ENCODE measurements at places on chromosomes 2 and 18.

- peak overlapping the region; percentile 99 for H3K27ac ChIP-seq
- peaks cover 81% of the 10 kb centered on the region for H3K36me3 ChIP-seq
- no peaks in the 10 kb centered on the region for H3K27me3 ChIP-seq
- H3K4me3 ChIP-seq, result peak overlapping the region; percentile 73
- DNase-seq, result peak; percentile 89
Measured at GRCh38 chr18:77062518-77063003, 70.0 kb downstream of the MBP start.

DNA sequence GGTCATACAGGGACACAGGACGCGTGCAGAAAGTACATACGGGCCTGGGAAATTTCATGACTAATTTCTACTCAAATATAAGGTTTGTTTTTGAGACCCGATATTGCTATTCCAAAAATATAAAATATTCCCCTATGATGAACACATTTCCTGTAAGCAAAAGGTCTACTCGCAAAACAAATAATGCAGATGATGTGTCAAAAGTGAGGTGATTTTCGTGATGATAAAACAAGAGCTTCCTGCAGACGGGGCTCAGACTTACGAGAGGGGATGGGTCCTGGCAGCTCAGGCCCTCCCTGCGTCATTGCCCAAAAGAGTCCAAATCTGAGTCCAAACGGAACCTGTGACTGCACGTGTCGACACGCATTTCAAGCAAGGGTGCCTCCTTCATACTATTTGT is 62.7 kb downstream of the MBP start:
- no peak overlapping the region for H3K4me3 ChIP-seq
- peaks cover 100% of the 10 kb centered on the region for H3K4me1 ChIP-seq
- no peak for DNase-seq
- H3K27me3 ChIP-seq, result no peaks in the 10 kb centered on the region
- H3K36me3 ChIP-seq, result peaks cover 89% of the 10 kb centered on the region

DNA sequence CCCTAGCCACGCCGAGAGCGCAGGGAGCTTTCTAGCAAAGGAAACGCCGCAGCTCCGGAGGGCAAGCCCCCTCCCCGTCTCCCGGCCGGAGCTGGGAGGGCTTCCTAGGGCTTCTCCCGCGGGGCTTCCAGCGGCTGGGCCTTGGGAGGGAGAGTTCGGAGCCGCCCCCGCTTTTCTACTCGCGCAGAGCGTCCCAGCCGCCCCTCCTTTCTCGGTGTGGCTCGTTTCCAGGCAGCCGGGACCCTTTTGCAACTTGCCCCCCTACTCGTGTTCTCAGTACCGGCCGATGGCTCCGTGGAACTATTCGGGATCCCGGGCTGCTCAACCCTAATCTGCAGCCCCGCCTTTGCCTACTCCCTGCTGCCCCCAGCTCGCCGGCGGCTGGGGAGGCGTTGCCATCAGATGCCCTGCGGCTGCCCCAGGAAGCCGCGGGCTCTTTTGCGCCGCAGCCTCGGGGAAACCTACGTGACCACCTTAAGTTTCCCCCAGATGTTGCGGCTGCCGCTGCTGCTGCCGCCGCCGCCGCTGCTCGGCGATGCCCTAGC is 1.5 kb upstream of the NR4A2 start:
- H3K27me3 ChIP-seq, result peaks cover 26% of the 10 kb centered on the region
- H3K27ac ChIP-seq, result peak overlapping the region; percentile 91
- DNase-seq, result peak; percentile 55
- peaks cover 4% of the 10 kb centered on the region for H3K36me3 ChIP-seq

DNA sequence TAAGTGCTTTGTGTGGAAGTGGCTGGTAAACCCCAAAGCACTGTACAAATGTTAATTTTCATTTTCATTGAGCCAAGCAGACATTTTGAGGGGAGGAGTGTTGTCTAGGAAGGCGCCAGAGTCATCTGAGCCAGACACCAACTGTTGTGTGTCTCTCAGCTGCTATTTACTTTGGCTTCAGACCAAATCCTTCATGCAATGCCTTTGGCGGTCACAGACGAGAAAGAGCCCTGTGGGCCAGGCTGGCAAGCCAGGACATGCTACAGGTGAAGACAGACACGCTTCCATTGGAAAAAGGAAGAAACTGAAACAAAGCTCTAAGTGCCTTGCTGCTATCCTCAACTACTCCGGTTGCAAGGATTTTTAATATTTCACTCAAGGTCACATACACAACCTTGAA is 115.4 kb upstream of the CDC42EP3 start:
- H3K4me1 ChIP-seq, result no peaks in the 10 kb centered on the region
- H3K27me3 ChIP-seq, result peaks cover 2% of the 10 kb centered on the region
- H3K27ac ChIP-seq, result no peak overlapping the region
- no peak for DNase-seq

DNA sequence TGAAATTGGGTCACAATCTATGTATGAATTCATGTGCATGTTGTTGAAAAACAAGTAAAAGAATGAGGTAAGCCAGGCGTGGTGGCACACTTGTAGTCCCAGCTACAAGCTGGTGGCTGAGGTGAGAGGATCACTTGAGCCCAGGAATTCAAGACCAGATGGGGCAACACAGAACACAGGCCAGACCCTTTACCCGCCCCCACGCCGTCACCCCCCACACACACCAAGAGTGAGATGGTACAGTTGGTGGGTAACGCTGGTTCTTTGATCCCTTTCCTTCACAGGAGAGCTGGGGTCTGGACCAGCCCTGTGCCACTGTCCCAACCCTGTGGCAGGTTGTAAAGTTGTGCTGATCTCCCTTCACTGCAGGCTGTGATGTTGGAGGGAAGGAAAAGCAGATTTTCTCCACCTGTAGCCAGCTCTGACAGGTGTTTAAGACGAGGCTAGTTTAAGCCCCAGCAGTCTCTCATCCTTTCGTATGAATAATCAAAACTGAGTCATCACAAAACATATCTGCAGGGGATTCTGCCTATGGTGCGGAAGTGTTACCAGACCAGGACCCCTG is 13.6 kb downstream of the B3GNT2 start:
- H3K4me1 ChIP-seq, result peaks cover 41% of the 10 kb centered on the region
- no peak overlapping the region for H3K27ac ChIP-seq
- H3K36me3 ChIP-seq, result peaks cover 66% of the 10 kb centered on the region
- H3K27me3 ChIP-seq, result no peaks in the 10 kb centered on the region
- H3K4me3 ChIP-seq, result no peak overlapping the region

DNA sequence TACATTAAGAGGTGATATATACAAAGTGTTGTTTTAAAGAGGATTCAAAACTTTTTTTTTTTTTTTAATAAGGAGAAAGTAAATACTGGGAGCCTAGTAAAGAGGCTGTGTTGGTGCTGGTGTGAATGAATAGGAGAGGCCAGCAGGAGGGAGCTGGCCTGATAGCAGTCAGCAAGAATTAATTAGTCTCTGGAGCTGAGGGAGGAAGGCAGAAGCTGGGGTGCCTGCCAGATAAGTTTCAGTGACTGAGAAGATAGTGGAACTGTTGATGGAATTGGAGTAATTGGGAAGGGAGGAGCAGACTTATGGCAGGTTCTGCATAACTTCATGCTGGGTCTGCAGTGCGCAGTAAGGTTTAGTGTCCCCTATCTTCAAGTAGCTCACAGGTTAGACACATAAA is 36.2 kb upstream of the SNORC start:
- H3K27me3 ChIP-seq, result no peaks in the 10 kb centered on the region
- DNase-seq, result no peak
- peaks cover 19% of the 10 kb centered on the region for H3K4me1 ChIP-seq
- peak overlapping the region; percentile 14 for H3K27ac ChIP-seq
- H3K4me3 ChIP-seq, result no peak overlapping the region

DNA sequence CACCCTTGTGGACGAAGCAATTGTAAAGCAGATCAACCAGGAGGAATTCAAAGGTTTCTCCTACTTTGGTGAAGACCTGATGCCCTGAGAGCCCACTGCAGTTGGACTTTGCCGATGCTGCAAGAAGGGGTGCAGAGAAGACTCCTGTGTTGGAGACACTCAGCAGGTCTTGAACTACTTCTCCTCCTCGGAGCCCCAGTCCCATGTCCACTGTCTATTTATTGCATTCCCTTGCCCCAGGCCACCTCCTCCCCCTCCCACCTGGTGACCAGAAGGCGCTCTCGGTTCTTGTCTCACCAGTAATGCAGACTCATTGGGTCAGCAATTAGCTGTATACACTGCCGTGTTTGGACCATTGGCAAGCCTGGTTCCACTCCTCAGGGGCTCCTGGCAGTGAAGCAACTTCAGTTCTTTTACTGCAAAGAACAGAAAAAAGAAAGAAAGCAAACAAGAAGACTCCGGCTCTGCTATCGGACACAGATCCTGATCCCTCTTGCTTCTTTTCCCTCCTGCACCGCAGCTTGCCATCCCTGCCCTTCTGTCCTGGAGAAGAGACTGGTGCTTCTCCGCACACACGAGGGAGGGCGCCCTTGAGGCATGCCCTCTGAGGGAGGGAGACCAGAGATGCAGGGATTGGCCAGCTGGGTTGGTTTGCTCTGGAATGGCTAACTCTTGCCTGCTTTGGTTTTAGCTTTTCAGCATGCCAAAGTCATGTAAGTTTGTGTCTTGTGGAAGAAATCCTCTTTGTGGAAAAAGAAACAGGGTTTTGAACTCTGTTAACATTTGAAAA is 112.2 kb upstream of the EPAS1 start:
- H3K36me3 ChIP-seq, result peaks cover 7% of the 10 kb centered on the region
- H3K27me3 ChIP-seq, result no peaks in the 10 kb centered on the region
- DNase-seq, result no peak
- peaks cover 20% of the 10 kb centered on the region for H3K4me1 ChIP-seq

- H3K4me1 ChIP-seq, result no peaks in the 10 kb centered on the region
- no peak overlapping the region for H3K4me3 ChIP-seq
- H3K27me3 ChIP-seq, result peaks cover 8% of the 10 kb centered on the region
- H3K36me3 ChIP-seq, result no peaks in the 10 kb centered on the region
Measured at GRCh38 chr2:209946539-209946938, 55.9 kb upstream of the RPE start.

DNA sequence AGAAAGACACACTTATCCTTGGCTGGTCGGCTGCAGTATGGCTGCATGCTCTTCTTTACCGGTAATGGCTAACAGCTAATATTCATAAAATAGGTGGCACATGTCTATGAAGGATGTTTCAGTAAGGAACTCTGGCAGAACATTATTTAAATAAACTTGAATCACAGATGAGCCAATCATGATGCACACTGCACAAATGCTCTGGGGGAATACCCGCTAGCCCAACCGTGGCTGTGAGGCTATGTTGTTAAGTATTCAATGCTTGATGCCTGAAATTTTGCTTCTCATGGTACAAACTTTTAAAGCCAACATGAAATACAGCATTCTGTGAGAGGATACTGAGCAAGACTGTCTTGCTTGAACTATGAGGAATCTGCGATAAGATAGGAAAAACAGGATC is 505.8 kb downstream of the ZEB2 start:
- H3K27ac ChIP-seq, result no peak overlapping the region
- H3K36me3 ChIP-seq, result no peaks in the 10 kb centered on the region
- H3K4me3 ChIP-seq, result no peak overlapping the region

DNA sequence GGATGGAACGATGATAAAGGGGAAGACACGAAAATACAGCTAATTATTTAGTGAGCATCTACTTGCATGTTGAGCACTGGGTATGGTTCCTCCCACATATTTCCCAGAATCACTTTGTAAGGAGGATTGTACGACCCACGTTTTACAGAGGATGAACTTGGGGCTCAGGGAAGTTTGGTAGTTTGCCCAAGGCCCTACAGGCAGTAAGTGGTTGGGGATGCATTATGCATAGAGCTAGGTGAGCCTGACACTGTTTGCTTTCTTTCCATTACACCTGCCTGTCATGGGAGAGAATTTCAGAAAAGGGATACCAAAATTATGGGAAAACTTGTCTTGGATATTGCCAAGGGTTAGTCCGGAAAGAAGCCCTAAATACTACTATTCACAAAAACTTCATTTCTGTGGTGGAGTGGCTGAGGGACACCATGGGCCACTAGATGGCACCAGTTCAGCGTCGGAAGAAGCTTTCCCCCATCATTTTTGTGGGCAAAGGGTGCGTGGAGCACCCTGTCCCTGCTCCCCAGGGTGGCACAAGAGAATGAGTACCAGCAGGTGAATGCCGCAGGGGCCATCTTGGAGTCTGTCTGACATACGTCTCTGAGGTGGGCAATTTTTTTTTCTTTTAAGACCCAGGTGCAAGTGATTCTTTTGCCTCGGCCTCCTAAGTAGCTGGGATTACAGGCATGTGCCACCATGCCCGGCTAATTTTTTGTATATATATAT is 23.5 kb upstream of the C18orf32 start:
- peaks cover 18% of the 10 kb centered on the region for H3K27me3 ChIP-seq
- H3K4me1 ChIP-seq, result no peaks in the 10 kb centered on the region
- no peak overlapping the region for H3K27ac ChIP-seq
- DNase-seq, result peak; percentile 55
- H3K4me3 ChIP-seq, result no peak overlapping the region

DNA sequence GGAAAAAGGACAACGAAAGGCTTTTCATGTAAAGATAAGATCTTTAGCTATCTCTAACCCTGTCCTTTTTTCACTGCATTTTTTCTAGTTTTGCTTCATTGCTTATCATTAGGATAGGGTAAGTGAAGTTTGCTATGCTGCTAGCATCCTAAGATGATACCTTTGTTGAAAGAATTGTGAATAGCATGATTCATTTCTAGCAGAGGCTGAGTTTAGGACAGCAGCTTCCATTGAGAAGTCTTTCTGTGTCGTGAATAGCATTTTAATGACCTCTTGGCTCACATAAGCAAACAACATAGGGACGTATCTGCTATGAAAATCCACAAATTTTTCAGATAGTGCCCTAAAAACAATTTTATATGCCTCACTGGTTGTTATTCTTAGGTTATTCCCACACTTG is 36.4 kb upstream of the GAREM2 start:
- H3K27ac ChIP-seq, result no peak overlapping the region
- no peak overlapping the region for H3K4me3 ChIP-seq
- no peaks in the 10 kb centered on the region for H3K4me1 ChIP-seq
- no peak for DNase-seq

DNA sequence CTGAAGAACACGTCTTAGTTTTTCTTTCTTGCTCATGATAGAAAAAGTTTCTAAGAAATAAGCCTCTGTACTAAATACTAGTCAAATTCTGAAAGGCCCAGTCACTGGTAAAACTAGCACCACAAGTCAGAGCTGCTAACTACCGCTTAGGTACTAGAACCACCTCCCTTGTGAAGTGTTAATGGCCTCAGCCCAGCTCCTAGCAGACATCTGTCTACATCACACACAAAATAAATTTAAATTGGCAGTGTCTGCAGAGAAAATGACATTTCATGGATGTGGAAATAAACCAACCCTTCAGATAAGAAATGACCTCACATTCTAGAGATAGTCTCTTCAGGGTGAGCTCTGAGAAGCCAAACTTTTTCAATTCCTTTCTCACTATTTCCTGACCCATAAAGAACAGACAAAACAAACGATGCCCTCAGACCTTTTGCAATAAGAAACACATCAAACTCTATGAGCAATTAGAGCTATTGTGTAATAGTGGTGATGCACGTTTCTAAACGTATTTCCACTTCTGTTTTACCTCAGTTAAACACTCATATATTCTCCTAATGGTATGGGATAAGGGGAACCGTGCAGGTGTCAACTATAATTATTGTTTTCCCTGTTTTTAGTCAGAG is 70.3 kb upstream of the DSG1 start:
- DNase-seq, result no peak
- H3K27ac ChIP-seq, result no peak overlapping the region
- H3K4me3 ChIP-seq, result no peak overlapping the region
- no peaks in the 10 kb centered on the region for H3K27me3 ChIP-seq

Measured in activated CD4-positive, alpha-beta T cell treated with anti-CD3 and anti-CD28 coated beads, Interleukin-2, amount 10 ng/mL, durations not matched to agents 7 days and 5 days (primary cell).